ENCODE measurements at places on chromosomes 2 and 18.

- DNase-seq = no peak
Observed at GRCh38 chr2:25014631-25015030, 27.2 kb upstream of the EFR3B start.

DNA sequence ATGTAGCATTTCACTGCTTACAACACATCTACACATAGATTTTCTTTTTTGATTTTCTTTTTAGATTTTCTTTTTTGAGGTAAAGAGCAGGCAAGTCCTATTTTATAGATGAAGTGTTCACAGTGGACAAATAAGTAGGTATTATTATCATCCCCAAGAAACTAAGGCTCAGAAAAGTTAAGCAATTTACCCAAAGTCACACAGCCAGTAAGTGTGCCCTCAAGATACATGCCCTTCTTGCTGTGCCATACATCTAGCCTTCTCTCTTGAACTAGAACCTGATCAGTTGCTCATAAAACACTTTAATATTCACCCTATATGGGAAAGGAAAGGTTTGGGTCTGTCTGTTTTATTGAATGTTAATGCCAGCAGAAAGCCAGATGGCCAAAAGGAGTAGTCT, 50.3 kb downstream of the DAPL1 start:
- DNase-seq = no peak

DNA sequence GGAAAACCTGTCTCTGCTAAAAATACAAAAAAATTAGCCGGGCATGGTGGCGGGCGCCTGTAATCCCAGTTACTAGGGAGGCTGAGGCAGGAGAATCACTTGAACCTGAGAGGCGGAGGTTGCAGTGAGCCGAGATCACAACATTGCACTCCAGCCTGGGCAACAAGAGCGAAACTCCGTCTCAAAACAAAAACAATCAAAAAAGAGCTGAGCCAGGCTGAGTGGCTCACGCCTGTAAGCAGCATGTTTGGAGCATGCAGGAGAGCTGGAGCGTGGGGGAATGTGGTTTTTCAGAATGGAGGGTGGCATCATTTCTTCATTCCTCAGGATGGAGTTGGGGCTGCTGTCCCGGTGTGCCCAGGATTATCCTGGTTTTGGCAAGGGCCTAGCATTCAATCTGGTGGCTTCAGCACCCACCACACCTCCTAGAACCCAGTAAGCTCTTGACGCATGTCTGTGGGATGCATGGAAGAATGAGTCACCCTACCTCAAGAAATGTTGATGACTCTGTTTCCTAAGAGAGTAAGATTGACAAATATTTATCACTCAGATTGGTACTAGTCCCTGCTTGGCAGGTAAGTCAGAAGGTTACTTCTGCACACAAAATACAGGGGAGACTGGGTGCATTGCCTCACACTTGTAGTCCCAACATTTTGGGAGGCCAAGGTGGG, 90.2 kb upstream of the ODC1 start:
- DNase-seq = no peak

- DNase-seq = no peak
Observed at GRCh38 chr2:73985308-73986084, 786 bp downstream of the TET3 start.

DNA sequence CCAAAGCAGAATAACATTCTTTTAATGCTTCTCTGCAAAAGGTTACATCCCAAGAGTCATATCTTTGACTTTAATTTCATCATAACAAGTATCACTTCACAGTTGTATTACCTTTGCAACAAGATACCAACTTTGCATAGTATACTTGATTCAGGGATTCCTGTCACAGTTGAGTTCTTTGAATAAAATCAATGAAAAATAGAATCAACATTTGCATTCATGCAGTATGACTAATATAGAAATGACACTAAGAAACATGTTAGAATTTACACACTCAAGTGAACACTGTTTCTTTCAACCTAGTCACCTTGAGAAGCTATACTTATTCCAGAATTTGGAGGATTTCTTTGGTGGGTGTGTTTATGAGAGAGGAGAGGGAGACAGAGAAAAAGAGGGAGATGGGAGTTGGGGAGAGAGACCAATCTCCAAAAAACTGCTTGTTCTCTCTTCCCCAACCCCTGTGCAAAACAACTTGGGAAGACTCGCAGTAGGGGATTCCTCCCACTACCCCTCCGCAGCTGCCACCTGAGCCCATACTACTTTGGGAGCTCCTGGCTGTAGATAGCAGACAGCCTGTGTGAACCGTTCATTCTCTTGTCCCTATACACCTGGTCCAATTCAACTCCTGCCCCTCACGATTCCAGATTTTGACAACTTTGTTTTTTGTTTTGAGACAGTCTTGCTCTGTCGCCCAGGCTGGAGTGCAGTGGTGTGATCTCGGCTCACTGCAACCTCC, 57.7 kb downstream of the PELI1 start:
- no peak for DNase-seq

GRCh38 chr18:36950282-36950681, 121.4 kb downstream of the KIAA1328 start:
- no peak for DNase-seq

- no peak for DNase-seq
Observed at GRCh38 chr2:217337771-217338170, 477.9 kb upstream of the TNP1 start.

DNA sequence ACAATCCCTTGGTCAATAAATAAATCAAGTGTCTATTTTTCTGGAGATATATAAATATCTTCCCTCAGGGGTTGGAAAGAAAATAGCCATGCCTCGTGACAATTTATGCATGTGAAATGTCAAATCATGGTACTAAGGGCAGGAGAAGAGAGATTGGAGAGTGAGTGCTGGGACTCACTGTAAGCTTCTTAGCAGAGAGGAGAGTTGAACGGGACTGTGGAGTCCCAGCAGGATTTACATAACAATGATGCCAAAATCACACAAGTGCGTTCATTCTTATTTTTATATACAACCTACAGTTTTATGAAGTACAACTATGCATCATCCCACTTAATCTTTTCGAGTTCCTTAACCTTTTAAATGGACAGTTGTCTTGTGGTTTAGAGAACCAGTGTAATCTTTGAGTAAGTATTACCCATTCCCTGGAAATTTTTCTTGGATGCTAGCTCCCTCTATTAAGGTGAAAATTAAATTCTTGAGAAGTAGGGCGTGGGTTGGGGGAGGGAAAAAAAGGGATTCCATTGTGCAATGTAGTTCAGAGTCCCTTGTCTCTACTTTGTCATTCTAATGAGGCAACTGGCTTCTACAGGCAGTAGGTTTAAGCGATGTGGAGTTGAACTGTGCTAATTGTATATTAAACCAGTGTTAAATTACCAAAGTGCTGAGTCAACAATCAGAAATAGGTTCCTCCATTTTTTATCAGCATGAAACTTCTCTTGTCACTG, 143.6 kb upstream of the EPHA4 start:
- no peak for DNase-seq

DNA sequence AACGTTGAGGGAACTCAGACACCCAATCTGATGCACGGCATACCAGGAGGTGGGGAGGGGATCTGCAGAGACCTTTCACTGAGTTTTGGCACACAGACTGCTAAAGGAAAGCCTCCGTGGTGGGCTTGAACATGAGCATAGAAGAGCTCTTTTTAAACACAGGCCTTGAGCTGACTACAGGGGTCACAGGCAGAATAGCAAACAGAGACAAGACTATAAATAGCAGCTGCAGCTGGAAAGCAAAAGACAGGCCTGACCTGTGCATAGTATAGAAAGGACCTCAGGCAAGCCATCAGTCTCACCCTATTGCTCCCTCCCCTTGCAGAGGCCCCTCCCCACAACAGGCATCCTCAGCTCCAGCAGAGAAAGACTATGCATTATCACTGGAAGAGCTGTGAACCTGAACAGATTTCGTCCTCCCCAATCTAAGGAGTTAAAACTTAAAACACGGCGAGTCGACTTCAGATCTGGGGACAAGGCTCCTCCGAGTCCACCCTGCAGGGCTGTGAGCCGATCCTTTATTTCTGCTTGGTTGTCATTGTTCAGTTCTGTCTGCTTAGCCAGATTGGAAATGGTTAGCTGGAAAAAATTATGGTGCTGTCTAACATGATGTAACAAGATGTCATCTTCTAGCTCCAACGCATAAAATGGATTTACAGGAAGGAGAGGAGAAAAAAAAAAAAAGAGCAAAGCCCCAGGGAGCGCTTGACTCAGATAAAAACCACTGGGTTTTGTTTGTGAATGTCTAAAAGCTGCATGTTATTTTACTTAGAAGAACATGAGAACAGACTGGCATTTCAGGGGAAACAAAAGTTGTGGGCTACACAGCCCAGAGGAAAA, 25.2 kb upstream of the LCLAT1 start:
- DNase-seq = peak; percentile 51

DNA sequence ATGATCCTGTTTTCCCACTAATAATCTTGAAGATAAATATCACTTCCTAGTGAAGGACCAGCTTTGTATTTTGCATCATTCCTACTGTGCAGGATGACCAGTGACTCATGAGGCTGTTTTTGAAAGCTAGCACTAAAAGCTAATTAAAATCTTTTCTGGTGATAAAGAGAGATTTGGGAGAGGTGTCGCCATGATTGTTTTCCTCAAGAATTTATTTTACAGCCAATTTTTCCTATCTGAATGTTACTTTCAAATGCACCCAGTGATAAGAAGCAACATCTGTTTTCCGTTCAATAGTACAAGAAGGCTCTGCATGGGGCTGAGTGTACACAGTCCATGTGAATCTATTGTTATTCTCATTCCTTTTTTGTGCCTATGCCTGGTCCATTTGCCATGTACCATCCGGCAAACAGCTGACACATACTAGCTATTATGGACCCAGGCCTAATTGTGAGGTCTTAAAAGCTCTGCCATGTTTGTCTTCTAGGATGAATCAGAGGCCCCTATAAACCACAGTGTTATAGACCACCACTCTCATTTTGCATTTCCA, 28.4 kb downstream of the MEIS1 start:
- DNase-seq = no peak

GRCh38 chr18:34261865-34262780, 37.4 kb upstream of the NOL4 start:
- DNase-seq = no peak

DNA sequence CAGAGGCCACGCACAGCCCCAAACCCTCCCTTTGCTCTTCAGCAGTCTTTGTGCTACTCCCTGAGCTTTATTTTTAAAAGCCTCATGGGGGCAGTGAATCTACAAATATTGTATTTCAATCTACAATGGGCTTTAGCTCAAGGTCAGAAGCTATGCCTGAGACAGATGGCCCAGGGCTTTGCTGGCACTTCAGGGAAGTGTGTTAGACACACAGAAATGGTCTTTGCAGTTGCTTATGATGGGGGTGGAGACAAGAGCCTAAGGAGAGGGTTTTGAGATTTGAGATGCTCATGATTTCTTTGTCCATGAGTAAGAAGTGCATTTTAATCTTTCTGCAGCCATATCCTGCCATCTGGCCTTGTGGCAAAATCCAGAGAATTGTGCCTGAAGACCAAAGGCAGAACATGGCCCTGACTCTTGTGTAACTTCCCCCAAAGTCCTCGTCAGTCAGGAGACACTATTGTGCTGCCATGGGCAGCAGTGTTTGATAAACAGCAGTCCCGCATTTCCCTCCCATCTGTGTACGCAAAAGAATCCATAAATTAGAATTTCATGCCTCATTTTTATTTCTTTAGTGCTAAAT, 92.6 kb downstream of the VAPA start:
- no peak for DNase-seq

- DNase-seq = no peak
Observed at GRCh38 chr2:172230889-172231401, 128.2 kb upstream of the DLX2 start.

DNA sequence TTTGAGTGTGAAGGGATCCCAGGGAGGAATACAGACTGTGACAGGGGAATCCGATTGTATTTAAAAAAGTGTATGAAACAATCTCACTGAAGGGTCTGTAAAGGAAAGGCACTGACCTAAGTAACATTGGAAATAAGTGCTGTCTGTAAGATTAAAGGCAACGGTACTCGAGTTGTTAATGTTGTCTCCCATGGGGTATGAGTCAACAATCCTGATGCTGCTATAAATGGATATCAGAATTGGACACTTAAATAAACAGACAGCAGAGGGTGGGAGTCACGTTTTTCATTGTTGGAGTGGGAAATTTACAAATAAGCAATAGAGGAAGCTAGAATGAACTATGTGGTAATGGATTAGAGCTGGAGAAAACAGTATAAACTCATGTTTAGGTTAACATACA, 452.4 kb upstream of the RGPD4 start:
- DNase-seq = no peak

DNA sequence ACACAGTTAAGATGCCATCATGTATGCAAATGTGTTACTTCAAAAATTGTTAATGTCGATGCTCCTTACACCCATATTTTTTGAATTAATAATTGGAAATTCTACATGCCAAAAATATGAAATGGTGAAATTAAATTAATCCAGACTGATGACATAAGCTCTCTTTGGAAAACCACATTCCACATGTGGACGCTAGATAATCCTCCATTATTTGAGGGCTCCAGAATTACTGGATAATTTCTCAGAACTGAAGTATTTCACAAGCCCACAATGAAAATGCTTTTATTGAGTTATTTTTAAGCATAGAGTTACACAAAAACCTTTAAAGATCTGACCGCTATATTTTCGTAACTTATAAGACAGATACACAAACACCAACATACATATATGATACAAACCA, 47.8 kb downstream of the FARSB start:
- no peak for DNase-seq

GRCh38 chr2:223056701-223057418, 4.9 kb downstream of the KCNE4 start:
- no peak for DNase-seq

GRCh38 chr2:231820786-231821303, 34.6 kb downstream of the COPS7B start:
- DNase-seq = no peak

DNA sequence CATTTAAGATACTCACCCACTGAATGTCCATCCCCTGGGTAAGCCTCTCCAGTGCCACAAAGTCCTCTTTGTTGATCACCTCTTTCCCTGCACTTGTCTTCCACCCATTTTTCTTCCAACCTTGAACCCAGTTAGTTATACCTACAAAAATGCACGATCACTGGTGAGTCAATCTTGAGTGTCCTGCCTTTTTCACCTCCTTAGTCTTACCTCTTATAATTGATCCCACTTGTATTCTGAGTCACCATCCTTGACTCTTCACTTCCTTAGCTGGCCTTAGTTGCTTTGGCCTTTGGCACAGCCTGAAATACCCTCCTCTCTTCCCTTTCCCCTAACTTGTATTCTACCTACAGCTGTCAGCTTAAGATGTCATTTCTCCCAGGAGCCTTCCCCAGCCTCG, 10.2 kb downstream of the RNASEH1 start:
- no peak for DNase-seq

DNA sequence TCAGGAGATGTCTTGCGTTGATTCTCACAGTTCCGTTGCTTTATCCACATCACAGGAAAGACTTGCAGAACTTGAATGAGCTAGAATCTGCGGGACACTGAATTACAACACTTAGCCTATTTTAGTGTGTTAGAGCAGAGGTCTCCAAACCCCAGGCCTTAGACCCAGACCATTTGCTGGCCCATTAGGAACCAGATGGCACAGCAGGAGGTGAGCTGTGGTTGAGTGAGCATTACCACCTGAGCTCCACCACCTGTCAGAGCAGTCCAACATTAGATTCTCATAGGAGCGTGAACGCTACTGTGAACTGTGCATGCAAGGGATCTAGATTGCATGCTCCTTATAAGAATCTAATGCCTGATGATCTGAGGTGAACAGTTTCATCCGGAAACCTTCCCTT, 3.8 kb downstream of the MRPL30 start:
- no peak for DNase-seq

Data from NCI-H510A treated with DMSO at 0.1 percent for 48 hours (cell line).